ENCODE measurements at places on chromosomes 2 and 18.

GRCh38 chr2:31711737-31712136 is 131.0 kb upstream of the SRD5A2 start:
- no peak for DNase-seq

DNA sequence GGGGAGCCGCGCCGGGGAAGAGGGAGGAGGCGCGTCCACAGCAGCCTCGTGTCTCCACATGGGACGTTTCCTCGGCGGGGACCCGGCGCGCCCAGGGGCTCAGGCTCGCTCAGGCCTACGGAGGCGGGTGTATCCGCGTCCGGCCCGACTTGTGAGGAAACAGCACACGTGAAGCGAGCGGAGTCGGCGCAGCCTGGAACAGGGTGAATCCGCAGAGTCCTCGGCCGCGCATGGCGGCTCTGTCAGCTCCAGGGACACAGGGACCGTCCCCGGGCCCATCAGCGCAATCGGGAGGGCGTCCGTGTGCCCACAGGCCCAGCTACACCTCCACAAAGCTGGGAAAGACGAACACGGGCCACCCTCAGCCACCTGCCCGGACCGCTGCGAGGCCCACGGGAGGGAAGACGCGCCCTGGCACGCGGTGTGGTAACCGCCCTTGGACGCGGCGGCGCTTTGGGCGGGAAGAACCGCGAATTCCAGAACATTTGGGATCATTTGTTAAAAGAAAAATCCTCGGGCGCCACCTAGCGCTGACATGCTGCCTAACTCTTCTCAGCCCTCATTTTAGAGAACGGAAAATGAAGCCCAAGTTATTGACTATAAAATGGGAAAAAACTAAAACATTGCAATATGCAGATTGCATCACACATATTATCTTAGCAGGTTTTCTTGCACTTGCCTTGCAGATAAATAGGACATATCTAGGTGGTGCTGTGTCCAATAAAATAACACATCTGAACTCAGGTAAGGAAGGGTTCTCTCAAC is 40.4 kb downstream of the TMEM18 start:
- peak; percentile 73 for DNase-seq

GRCh38 chr2:118459426-118459825 is 371.2 kb downstream of the INSIG2 start:
- no peak for DNase-seq

GRCh38 chr2:103138123-103138901 is 376.5 kb downstream of the TMEM182 start:
- no peak for DNase-seq

GRCh38 chr2:25347846-25348245 is 6.1 kb upstream of the DNMT3A start:
- DNase-seq = no peak

GRCh38 chr18:47899107-47899840 is 31.2 kb downstream of the SMAD2 start:
- no peak for DNase-seq

- DNase-seq = no peak
Measured at GRCh38 chr2:161118722-161119121, 41.5 kb upstream of the TANK start.

DNA sequence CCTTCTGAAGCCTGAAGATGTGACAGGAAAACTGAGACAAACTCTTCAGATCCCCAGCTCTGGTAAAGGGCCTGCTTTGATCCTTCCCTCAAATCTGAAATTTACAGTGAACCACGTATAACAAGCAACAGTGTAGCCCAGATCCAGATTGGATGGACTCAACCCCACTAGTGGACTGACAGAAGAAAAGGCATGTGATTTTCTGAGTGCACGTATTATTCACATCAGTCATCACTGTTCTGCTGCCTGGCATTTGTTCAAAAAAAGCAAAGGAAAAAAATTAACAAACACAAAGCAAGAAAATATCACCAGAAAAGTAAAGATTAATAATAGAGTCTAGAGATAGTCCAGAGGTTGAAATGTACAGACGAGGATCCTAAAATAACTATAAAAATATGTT is 87.6 kb downstream of the CYRIA start:
- DNase-seq = no peak

Data from fibroblast of skin of right biceps (primary cell).